CD4-positive, alpha-beta memory T cell (primary cell): ENCODE measurements at places on chromosomes 6 and 20.

DNA sequence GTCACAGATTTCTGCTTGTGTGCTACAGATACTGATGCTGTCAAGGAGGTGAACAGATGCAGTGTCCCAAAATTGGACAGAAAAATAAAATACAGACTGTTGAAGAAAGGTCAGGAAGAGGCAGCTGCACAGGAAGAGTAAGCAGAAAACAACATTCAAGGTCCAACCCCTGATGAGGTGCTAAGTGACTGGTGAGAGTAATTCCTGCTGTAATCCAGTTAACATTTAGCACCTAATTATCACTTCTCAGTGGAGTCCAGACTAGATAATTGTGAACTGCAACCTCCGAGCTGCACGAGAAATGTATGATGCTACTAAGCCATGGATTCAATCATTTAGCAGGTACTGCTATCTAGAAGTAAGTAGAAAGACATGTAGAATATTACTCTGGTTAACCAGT, 36.3 kb upstream of the NRSN1 start:
- no peak for DNase-seq

DNA sequence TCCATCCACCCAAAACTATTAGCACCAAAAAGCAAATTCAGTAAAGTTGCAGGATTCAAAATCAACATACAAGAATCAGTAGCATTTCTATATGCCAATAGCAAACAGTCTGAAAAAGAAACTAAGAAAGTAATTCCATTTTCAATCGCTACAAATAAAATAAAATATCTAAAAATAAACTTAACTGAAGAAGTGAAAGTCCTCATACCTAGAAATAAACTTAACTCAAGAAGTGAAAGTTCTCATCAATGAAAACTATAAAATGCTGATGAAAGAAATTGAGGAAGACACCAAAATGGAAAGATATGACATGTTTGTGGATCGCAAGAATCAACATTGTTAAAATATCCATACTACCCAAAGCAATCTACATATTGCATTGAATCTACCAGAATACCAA, 103.0 kb upstream of the ARID1B start:
- DNase-seq: no peak

DNA sequence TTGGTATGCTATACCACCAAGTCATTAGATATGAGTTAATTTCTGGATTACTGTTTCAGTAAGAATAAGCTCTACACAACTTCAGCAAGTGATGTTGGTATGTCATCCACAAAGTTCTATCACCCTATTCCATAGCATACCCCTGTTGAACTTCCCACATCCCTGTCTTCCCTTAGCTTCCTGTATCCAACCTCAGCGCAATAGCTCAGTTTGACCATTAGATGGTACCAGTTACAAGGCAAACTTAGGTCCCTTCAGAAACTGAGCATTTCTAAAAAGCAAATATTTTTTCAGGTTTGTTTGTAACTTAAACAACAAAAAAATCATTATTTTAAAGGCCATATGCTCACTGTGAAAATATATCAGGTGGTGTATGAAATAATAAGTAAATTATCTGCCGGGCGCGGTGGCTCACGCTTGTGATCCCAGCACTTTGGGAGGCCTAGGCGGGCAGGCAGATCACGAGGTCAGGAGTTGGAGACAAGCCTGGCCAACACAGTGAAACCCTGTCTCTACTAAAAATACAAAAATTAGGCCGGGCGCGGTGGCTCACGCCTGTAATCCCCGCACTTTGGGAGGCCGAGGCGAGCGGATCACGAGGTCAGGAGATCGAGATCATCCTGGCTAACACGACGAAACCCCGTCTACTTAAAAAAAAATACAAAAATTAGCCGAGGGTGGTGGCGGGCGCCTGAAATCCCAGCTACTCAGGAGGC, 8.8 kb upstream of the MOG start:
- DNase-seq: no peak

- no peak for DNase-seq
These were observed 42.0 kb upstream of the KIF16B start for GRCh38 chr20:16615199-16615598.

DNA sequence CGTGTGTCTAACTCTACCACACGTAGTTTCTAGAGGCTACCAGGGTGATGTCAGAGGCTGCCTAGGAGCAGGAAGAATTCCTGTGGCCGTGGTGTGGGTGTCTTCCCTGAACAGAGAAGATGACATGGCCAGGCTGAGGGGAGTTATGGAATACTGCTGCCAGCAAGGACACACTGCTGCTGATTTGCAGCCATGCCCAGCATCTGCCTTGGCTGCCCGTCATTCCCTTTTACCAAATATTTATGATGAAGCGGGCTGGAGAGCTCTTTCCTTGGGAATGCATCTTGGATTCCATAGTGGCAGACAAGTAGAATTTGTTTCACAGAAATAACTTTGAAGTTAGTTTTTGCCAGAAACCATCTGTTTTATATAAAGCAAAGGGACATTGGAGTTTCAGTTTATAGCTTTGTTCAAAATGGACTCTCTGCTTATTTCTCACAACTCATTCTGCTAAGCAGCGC, 80.8 kb upstream of the VSTM2L start:
- no peak for DNase-seq

- DNase-seq: no peak
These were observed 110.2 kb upstream of the ZNF184 start for GRCh38 chr6:27582928-27583725.

DNA sequence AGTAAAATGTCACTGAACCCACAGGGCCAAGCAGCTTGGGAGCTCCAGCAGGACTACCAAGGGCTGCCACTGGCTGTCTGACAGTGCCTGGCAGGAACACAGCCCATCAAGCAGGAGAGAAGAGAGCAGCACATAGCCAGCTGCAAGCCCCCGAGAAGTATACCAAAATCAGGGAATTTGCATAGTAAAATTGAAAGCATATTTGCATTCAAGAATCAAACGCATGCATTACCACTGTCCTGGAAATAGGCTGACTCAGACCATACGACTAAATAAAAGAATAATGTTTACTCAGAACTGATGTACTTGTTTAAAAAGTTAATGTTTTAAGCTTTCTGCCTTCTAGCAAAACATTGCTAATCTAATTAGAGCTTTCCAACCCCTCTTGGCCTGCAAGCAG, 298.1 kb downstream of the TFAP2B start:
- no peak for DNase-seq

- DNase-seq: no peak
These were observed 96.3 kb downstream of the GMPR start for GRCh38 chr6:16334671-16335070.

- DNase-seq: no peak
These were observed 8.3 kb downstream of the AGPAT4 start for GRCh38 chr6:161265554-161265953.

DNA sequence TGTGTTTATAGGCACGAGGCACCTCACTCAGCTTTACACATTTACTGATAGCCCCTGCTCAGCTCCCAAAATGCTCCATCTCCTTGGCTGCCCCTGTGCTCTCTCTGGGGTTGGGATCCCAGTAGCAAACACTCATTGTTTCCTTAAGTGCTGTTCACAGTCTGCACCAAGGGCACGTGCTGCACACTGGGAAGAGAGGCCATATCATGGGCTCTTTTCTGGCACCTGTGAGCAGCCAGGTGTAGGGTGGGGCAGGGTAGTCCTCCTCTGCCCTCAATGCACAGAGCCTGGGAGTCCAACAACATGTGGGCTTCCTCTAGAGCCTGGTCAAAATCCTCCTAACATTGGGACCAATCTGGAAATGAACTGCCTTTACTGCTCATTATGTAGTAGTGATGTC, 67.9 kb downstream of the BANF2 start:
- no peak for DNase-seq

DNA sequence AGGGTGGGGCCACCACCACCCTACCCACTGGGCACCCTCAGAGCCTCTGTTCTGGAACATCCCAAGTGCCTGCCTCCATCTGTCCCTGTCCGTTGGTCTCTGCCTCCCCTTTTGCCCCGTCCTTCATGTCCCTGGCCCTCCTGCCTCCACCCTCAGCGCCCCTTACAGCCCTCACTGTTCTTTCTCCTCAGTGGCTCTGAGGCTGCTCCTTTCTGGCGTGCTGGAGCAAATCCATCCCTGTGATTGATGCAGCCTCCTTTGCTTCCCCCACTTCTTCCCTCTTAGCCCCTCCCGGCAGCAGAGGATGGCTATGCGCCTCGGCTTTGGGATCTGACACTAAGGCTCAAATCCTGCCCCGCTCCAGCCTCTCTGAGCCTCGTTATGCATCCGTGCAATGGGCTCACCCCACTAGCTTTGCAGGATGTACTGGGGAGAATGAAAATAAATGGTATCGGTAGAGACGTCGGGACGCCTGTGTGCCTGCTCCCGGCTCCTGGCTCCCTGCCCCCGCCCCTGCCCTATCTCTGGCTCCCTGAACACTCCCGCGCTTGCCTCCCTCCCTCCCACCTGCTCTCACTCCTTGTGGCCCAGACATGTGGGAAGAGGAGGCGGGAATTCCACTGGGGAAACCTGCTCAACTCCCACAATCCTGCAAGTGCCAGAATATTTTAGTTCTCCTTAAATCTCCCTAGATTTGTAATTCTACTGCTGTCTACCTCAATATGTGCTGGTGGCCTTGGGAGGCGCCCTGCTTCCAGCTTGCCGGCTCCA, 13.1 kb downstream of the VSTM2L start:
- DNase-seq: no peak

- DNase-seq: no peak
These were observed 237.6 kb upstream of the ZNF217 start for GRCh38 chr20:53831228-53831627.

DNA sequence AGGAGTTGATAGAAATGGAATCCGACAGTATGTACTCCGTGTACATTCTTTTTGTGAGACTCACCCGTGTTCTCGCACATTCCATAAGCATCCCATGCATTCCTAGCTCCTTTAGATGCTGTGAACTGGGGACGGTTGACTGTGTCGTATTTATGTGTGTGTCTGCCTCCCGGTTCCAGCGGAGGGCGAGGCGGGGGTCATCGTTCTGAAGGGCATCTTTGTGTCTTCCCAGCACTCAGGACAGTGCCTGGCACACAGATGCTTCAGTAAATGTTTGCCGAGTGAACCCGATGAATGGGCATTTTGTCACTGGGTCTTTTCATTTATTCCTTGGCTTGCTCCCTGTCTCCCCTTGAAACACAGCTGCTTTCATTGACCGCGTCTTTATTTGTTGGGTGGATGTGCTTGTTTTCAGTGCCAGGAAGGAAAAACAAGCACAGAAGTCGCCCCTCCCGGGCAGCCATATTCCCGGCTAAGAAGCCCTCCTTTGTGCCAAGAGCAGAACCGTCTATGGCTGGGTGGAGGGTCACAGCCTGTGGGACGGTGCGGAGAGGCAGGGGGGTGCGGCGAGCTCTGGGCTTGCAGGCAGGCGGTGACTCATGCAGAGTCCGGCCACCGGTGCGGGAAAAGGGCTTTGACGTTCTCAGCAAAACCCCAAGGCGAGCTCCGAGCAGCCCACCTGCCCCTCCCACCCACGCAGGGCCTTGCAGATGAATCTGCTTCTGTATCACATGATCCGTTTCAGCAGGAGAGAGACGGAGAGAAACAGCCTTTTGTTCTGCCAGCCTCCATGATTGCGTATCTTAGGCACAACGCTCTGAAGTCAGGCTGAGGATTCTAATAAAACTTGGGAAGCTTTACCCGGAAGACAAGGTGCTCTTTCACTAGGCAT, 11.2 kb upstream of the PSMG4 start:
- no peak for DNase-seq

DNA sequence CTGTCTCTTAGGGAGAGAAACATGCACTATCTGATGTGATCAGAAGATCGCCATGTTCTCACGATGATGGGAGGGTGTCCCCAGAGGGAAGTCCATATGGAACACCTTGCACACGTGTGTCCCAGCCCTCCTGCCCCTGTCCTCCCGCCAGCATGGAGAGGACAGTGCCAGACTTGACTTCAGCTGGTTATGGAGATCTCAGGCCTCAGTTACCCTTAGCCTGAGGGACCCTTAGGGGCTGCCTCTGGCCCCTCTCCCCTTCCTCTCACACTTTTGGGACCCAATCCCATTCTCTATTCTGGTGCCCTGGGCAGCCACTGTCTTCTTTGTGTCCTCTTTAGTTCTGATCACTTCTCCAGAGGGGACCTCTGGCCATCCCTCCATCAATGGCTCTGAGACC, 1.6 kb downstream of the TREML4 start:
- DNase-seq: no peak

DNA sequence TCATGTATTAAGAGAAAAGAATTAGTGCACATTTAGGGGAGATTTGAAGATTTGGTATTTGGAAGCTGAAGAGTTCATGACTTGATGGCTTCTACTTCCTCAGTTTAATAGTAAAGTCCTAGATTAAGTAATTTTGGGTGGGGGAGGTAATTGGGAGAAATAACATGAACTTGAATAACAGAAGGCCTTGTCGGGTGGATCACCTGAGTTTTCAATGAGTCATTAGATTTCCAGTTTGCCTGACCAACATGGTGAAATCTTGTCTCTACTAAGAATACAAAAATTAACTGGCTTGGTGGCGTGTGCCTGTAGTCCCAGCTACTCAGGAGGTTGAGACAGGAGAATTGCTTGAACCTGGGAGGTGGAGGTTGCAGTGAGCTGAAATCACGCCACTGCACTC, 181.0 kb downstream of the GJA1 start:
- DNase-seq: no peak

GRCh38 chr6:152821525-152821924, 70.9 kb downstream of the VIP start:
- no peak for DNase-seq

- DNase-seq: no peak
These were observed 4.5 kb upstream of the TNFAIP3 start for GRCh38 chr6:137862419-137863090.

DNA sequence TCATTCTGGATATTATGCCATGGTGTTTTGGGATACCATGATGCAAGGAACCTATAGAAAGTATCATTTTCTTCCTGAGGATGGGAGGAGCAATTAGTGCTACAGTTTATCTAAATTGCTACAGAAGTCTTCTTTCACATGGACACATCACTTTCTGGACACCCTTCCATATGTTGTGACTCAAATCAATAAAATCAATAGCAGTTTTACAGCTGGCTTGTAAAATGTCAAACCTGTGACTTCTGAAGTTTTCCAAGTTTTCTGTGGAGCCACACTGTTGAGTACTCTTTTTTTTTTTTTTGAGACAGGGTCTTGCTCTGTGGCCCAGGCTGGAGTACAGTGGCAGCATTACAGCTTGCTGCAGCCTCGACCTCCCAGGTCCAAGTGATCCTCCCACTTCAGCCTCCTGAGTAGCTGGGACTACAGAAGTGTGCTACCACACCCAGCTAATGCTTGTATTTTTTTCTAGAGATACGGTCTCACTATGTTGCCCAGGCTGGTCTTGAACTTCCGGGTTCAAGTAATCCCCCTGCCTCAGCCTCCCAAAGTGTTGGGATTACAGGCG, 24.1 kb upstream of the CD2AP start:
- no peak for DNase-seq
